ENCODE measurements at places on chromosomes 7 and 10. TPM values are rescaled to one million over a fixed set of nuclear protein-coding genes. Genes with fewer than 3 reads are reported as not detected.

Gene ANKRD1
- total RNA-seq = 2.6 TPM

Gene NYAP1
- 1.3 TPM for total RNA-seq

Gene EPO
- total RNA-seq = not detected

Gene REEP3
- total RNA-seq = 50.4 TPM

Gene COL26A1
- not detected for total RNA-seq

Gene ZCCHC24
- total RNA-seq = 48.3 TPM

Gene GNGT1
- not detected for total RNA-seq

Gene LRRC18
- total RNA-seq = under 0.01 TPM

Gene STEAP1
- total RNA-seq = 63.1 TPM

Gene MYO3A
- total RNA-seq = not detected

Gene CARD11
- not detected for total RNA-seq

Gene BTBD16
- 0.15 TPM for total RNA-seq

Gene ADAM12
- total RNA-seq = 28.8 TPM

Gene PBLD
- total RNA-seq = 5.5 TPM

Gene RPEL1
- total RNA-seq = under 0.01 TPM

Gene NAT16
- not detected for total RNA-seq

Gene CPN1
- not detected for total RNA-seq

Gene FAM204A
- total RNA-seq = 71.6 TPM

Gene PON1
- not detected for total RNA-seq

Gene MYO1G
- under 0.01 TPM for total RNA-seq

Gene TCAF2
- 2.6 TPM for total RNA-seq

Gene C7orf57
- not detected for total RNA-seq

Gene SPDYE6
- 0.15 TPM for total RNA-seq

Gene VAX1
- not detected for total RNA-seq

Gene ANKRD30A
- not detected for total RNA-seq

Gene TFR2
- not detected for total RNA-seq

Gene SCART1
- total RNA-seq = 3.0 TPM

Gene SLC16A9
- total RNA-seq = 0.33 TPM

Gene ASNS
- total RNA-seq = 49.3 TPM

Gene NKX1-2
- under 0.01 TPM for total RNA-seq

Gene STEAP4
- total RNA-seq = 1.7 TPM

Gene SPDYE2
- total RNA-seq = not detected

Gene FAM13C
- total RNA-seq = 3.3 TPM

Gene ADRB1
- under 0.01 TPM for total RNA-seq
